Fibroblast of the aortic adventitia (primary cell): ENCODE measurements at places on chromosomes 5 and 9. TPM values are rescaled to one million over a fixed set of nuclear protein-coding genes. Genes with fewer than 3 reads are reported as not detected.
A peak's percentile ranks its signal among the peaks of the same experiment; 100 is the strongest.

The GAS1 gene
- 25.0 and 107 TPM in 2 replicates for total RNA-seq

- no peak for DNase-seq
These were observed 85.5 kb upstream of the PITX1 start for GRCh38 chr5:135119481-135119880.

DNA sequence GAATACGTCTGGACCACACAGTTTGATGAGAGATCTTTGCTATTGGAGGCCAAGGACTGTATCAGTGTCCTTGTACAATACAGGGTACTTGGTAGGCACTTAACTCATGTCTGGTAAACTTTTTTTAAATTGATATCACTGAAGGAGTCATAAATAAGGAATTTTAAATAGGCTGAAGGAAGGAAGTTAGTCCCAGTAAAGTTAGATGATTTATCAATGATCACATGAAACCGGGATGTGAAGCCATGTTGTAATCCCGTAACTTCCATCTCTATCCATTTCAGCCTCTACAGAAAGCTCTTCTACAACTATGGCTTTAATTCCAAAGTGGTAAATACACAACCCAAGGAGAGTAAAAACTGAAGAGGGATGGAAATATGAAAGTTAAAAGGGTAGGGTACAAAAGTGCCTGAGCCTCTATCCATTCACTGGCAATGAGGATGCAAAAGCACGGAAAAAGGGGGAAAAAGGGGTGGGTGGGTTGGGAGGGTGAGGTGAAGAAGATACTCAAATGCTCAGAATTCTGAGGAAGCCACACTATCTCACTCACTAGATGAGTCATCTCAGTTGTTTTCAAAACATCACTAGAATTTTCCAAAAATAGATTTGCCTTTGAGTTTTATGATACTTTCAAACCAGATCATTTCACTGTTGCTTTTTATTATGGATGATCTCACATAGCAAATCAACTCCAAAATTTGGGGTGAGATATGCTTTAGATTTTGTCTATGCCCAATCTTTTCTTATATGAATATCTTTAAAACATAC, 1053.5 kb downstream of the NR2F1-AS1 start:
- no peak for DNase-seq

- no peak for DNase-seq
These were observed 72.6 kb downstream of the OXCT1 start for GRCh38 chr5:41797662-41798061.

DNA sequence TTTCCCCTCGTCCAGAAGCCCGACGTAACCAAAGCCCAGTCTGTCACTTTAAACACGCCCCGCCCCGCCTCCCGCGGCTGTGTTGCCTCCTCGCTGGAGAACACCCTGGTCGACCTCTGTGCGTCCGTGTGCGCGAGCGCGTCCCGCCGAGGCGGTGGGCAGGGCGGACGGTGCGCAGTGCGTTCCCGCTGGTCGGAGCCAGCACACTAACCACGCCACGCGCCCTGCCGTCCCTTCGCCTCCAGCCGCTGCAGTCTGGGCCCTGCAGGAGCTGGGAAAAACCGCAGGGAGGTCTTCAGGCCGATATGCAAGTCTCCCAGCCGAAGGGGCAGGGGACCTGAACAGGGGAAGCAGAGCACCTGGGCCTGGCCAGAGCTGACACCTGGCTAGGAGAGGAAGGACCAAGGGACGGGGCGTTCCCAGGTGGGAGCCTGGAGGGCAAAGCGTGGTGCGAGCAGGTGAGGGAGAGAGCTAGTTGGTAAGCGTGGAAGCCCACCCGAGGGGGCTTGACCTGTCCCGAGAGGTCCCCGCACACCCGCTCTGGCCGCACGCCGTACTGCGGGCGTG, 1.3 kb upstream of the PHPT1 start:
- peak; percentile 81 for DNase-seq

- DNase-seq = no peak
These were observed 86.3 kb upstream of the C9orf72 start for GRCh38 chr9:27659571-27659970.
